GM19239 (cell line): ENCODE measurements at places on chromosomes 4 and X.

- DNase-seq, result no peak
Measured at GRCh38 chr4:146099585-146099984, 75.9 kb upstream of the LSM6 start.

DNA sequence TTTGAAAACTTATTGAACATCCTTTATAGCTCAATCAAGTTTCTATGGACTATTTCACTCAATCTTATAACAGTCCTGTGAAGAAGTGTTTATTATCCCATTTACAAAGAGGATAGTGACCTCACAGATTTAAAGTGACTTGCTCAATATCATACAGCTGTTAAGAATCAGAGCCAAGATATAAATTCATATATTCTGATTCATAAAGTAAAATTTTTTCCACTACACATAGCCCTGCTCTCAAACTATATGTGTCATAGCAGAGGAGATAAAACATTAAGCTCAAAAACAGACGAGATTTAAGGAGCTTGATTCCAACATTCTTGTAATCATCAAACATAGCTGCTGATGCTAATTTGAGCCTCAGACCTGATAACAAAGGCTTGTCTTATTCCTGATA is 226.8 kb downstream of the CAMK2D start:
- no peak for DNase-seq

DNA sequence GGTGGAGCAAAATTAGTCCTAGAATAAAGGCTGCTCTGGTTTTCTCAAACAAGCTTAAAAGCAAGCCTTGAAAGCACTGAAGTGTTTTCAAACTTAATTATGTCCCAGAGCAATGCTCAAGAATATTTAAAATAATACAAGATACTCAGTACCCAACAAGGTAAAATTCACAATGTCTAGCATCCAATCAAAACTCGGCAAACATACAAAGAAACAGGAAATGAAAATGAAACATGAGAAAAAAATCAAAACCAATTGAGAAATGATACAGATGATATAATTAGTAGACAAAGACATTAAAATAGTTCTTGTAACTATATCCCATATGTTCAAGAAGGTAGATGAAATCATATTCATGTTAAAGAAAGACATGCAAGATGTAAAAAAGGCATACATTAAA is 45.0 kb upstream of the MAML3 start:
- DNase-seq, result no peak

DNA sequence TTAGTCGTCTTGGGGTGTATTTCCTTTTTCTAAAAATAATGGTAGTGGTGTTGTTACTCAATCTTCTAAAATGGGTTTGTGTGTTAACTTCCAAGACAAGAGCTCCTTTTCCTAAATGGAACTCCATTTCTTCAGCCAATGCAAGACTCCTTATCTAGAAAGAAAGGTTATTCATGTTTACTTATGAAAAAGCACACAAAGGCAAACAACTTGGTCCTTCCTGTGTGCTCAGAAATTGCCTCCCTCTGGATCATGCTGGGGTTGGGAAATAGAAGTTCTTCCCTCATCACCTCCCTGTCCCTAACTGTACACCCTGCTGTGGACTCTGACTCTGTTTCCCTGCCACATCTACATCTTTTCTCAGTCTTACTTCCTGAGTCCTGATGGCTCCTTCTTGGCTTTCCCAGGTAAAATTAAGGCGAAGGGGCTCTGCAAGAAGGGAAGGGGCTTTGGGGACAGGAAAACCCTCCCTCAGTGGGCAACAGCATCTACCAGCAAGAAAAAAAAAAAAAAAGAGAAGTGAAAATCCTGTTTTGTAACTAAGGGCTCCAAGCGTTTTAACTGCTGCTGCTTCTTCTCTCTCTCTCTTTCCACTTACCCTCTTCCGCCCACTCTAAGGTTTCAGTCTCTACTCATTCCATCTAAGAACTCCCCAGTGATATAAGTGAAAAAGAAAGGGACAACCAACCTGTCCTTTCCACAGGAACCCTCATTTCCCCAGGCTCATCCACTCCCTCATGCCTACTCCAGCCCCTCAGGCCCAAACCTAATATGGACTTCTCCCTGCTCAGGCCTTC is 19.8 kb upstream of the TASL start:
- peak; percentile 28 for DNase-seq

GRCh38 chr4:161929956-161930355 is 233.8 kb downstream of the FSTL5 start:
- DNase-seq, result no peak

GRCh38 chr4:39614487-39615162 is 24.0 kb downstream of the SMIM14 start:
- DNase-seq, result no peak

DNA sequence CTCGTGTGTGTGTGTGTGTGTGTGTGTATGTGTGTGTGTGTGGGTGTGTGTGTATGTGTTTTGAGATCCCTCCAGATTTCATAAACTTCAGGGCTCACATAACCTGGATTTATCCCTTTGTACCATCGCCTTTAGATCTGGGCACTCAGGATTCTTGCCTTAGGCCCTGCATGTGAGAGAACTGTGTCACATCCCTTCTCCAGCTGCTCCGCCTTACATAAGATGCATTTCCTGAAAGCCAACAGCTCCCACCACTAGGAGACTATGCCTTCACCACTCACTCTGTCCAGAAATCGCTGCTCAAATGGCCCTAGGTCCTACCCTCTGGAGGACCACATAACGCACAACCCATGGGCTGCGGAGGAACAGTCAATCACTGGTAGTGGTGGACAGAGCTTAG is 348.8 kb downstream of the CCSER1 start:
- no peak for DNase-seq

DNA sequence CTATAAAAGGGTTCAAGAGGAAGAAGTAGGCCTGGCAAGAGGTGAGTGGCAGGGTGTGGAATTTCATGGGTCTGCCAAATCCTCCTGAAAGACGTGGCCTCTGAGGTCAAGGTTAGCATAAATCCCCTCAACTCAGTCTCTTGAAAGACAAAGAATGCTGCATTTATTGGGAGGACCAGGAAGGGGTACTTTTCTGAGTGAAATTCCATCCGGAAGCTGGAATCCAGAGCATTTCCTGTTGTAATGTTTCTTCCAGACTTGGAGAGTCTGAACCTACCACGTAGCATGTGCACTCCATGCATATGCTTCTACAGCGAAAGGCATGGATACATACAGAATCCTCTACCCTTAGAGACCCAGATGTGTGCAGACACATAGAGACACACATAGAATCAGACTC is 13.4 kb upstream of the FGD1 start:
- no peak for DNase-seq

DNA sequence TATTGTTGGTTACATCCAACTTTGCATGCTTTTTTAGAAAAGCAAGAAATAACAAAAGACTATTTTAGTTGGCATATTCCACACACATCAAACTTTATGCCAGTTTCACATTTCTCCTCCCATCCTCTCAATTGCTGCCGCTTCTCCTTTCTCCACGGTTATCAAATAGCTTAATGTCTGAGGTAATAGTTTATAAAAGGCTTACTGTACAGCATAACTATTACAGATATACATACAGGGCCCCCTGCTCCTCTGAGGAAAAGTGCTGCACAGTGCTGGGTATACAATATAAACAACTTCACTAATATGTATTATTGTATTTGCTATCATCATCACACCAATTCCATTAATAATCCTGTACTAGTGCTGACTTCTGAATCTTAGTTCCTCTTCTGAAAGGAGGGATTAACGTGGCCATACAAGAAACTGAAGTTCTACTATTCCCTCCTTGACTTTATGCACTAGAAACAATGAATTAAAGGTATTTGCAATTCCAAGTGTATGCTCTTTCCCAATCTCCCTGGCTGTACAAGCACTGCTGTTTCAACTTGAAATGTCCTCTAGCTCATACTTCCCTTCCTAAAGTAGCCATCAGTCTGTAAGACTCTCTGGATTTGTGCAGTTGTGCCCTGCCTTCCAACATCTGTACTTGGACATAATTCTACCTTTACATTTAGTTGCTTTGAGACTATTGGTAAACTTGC is 2.5 kb downstream of the CCNI start:
- no peak for DNase-seq

DNA sequence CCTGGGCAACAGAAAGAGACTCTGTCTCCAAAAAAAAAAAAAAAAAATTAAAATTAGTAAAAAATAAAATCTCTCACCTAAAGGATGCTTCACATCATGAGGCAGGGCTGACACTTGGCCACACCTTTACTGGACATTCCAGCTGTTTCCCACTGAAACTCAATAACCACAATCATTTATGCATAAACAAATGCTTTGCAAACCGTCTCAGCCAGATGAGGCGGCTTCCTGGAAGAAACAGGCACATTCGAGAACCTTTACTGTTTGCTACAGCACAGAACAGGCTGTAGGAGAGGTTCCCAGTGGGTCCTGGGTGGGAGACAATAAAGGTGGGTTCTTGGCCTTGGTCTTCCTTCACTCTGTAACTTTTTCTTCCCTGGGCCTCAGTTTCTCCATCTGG is 10.9 kb upstream of the TBC1D14 start:
- DNase-seq, result no peak

DNA sequence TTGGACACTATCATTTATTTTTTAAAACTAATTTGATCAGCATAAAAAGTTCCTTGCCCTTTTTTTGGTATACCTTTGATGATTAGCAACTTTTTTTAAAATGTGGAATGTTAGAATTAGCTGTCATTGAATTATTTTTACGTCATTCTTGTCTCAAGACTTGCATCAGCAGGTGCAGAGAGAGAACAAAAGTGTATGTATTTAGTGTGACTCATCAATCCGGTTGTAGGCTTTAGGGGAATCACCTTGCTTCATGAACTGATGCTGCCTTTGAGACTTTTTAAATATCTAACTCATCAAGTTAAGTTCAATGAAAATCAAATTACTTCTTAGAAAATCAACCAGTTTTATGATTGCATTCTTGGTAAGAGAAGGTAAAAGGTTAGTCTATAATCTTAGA is 125.1 kb downstream of the ARX start:
- DNase-seq, result no peak
